Iris pigment epithelial cell (primary cell): ENCODE measurements at places on chromosomes 13 and 19.

- peak; percentile 83 for DNase-seq
Measured at GRCh38 chr13:49086722-49087121, 111.0 kb downstream of the FNDC3A start.

- no peak for DNase-seq
Measured at GRCh38 chr13:36814465-36814864, 4.6 kb upstream of the RFXAP start.

DNA sequence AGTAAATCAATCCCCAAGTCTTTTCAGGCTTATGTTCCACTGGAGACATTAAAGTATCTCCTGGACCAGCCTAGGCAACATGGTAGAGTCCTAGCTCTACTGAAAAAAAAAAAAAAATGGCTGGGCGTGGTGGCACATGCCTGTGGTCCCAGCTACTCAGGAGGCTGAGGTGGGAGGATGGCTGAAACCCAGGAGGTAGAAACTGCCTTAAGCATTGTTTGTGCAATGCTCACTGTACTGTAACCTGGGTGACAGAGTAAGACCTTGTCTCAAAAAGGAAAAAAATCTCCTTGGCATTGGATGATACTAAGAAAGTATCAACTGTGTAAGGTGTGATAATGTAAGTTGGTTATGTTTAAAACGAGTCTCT lies 8.8 kb downstream of the KLK8 start:
- no peak for DNase-seq

DNA sequence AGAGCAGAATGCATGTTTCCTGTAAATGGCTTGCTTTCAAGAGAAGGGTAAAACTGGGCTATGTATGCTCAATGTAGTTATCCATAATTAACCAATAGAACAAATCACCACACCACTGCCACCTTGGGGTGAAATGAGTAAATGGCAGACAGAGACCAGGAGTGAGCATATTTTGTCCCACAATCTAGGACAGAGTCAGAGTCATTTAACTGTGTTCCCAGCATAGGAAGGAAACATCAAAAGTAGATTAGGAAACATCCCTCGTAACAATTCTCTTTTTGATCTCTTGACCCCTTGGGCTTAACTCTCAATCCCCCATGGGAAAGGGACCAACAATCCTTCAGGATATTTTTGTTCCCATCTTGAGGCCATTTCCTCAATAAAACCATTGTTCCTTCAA lies 224.8 kb downstream of the NHLRC3 start:
- peak; percentile 31 for DNase-seq

GRCh38 chr13:101640788-101641400 lies 188.4 kb downstream of the ITGBL1 start:
- DNase-seq, result peak; percentile 91

DNA sequence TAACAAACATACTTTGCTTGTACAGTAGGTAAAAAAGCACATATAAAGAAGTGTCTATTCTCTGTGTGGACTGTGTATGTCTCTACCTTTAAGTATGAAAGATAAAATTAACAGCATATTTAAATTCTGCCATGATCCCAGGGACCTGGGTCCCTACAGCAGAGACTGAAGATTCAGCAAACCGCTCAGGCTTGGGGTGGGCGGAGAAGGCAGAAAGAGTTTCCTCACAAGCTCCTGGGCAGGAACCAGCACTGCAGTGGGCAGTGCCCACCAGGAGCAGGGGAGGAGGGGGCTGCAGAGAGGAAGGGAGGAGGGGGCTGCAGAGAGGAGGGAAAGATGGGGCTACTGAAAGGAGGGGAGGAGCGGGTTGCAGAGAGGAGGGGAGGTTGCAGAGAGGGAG lies 44.6 kb upstream of the GRTP1 start:
- no peak for DNase-seq

GRCh38 chr13:76921516-76921915 lies 26.8 kb upstream of the ACOD1 start:
- no peak for DNase-seq

DNA sequence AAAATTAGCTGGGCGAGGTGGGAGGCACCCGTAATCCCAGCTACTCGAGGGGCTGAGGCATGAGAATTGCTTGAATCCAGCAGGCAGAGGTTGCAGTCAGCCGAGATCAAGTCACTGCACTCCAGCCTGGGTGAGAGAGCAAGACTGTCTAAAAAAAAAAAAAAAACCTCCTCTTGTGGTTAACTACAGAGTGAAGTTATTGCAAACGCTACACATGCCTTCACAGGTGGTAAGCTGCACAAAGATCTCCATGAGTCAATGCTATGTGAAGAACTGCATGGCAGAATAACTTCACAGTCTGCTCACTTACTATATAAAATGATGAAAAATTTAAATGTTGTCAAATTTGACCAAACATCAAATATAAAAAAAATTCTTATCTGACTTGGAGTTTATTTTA lies 436.8 kb downstream of the FGF14 start:
- peak; percentile 9 for DNase-seq

DNA sequence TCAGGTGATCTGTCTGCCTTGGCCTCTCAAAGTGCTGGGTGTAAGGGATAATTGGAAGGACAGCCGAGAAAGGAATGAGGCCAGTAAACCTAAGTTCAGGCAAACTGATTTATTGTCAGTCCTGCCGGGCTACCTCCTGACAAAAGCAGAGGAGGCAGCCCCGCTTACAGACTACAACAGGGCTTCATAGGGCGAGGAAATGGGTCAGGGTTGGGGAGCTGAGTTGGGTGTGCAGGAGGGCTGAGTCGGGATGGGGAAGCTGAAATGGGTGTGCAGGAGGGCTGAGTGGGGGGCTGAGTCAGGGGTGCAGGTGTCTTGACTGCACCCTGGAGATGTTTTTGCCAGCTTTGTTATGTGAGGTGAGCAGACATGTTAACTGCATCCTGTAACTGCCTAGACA lies 210.2 kb downstream of the SLITRK6 start:
- DNase-seq, result no peak

DNA sequence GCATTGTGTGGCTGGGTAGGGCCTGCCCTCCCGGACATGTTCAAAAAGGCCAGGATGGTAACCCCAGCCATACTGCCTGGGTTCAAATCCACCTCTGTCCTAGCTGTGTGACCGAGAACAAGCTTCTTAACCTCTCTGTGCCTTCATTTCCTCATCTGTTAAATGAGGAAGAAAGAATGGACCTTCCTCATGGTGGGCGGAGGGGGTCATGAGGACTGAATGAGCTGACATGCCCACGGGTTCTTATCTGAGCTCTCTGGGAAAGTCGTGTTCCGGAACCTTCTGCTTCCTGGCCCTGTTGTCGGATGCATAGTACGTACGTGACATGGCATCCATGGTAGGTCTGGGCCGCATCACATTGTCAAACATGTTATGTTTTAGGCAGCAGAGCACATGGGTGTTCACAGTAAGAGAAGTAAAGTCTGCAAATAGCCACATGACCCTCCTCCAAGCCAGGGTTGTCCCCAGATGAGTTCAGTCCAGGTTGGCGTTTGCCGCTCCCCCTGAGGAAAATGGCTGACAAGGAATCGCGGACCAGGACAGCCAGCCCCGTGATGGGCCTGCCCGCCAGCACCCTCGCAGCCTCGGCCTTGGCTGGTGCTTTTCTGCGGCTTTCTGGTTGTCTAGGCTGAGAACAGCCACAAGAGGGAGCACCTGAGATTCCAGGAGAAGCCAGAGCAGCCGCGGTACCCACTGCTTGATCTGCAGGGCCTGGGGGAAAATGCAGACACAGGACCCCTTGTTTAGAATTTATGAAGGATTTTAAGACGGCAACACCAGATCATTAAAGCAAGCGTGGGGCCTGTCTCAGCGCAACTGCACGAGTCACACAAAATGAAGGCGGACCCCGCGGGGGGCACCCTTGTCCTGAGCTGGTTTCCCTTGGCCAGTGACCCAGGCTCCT lies 2.4 kb upstream of the NTN5 start:
- DNase-seq, result peak; percentile 71
